ENCODE measurements at places on chromosomes 11 and 22.

DNA sequence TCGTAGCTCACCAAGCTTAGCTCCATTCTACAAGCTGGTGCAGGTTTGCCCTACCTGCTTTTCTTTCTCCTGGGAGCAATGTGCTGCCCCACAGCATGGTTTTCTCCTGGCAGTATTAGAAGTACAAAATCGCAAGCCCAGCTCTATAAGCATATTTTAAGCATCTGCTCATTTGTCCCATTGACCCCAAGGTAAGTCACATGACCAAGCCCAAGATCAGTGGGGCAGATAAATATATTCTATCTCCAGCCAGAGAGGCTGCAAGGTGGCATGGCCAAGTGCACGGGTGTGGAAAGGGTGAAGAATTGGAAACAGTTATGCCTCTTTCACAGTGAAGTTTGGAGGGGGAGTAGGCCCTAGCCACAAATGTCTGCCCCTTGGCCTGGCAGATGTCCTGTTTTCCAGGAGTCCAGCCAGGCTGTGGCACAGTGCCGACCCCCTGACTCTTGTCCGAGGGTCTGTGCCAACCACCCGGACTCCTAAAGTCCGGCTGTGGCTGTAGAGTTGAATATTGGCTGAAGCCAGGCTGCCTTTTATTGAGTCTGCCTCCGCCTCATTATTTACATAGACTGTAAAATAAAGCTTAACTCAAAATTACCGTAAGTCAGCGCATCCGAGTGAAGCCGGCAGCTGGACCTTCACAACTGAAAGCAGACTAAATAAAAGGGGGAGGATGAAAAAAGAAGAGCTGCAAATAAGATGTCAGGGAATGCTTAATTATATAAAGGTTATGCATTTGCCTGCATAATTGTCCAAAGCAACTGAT, 165.7 kb downstream of the COMMD9 start:
- no peak for DNase-seq

- DNase-seq, result no peak
Measured at GRCh38 chr11:98895936-98896335, 124.8 kb upstream of the CNTN5 start.

- DNase-seq, result no peak
Measured at GRCh38 chr11:68312780-68313573, 586 bp downstream of the LRP5 start.

DNA sequence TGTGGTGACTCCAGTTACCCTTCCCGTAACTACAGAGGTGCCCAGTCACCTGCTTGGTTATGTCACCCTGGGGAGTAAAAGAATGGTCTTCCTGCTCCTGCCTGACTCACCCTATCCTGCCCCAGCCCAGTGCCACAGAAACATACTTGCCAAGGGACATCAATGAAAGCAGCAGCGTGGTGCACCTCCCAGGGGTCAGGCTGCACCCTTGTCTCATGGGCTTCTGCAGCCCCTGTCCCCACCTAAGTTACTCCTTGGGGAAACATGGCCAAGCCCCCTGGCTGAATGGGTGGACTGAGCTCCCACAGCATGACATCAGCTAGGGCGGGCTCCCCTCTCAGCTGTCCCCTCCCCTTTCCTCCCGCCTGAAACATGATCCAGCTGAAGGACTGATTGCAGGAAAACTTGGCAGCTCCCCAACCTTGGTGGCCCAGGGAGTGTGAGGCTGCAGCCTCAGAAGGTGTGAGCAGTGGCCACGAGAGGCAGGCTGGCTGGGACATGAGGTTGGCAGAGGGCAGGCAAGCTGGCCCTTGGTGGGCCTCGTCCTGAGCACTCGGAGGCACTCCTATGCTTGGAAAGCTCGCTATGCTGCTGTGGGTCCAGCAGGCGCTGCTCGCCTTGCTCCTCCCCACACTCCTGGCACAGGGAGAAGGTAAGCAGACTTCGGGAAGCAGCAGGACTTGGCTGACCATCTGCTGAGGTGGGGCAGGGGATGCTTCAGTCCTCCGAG, at the start of gene HTR3A:
TSS of gene HTR3A (plus strand) at position 368 of the 730 bp plus-strand sequence. CDS start at position 586, 218 bp downstream.
- DNase-seq, result no peak

- DNase-seq, result no peak
Measured at GRCh38 chr22:49255154-49255553, 572.5 kb downstream of the BRD1 start.

DNA sequence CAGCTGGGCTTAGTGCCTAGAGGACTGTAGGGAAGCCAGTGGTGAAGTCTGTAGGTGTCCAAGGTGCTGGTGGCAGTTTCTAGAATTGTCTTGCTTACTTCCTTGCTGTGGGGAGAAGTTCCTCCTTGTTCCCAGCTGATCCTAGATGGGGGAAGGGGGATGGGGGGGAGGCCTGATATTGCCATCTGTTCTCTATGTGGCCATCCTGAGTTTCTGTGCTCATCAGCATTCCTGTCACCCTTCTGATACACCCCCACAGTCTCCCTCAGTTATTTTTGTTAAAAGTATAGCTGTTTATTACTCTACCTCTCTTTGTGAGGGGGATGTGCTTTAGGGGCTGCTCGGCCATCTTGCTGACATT, 36.5 kb downstream of the MADD start:
- no peak for DNase-seq

DNA sequence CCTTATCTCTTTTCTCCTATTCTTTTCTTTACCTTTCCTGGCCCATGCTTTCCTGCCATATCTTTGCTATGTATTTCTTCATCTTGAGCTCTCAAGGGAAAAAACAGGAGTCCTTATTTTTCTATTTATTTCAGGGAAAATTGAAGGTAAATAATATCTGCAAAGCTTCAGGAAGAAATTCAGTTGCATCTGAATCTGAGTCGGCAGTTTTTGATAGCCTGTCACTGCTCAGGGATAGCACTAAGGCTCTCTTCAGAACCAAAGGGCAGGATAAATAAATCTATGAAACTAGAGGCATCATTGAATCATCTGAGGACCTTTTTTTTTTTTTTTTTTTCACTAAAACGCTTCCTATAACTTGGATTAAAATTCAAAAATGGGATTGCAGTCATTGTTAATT, 288.9 kb downstream of the TMEM135 start:
- no peak for DNase-seq

GRCh38 chr11:1967641-1968225, 20.6 kb downstream of the MRPL23 start:
- no peak for DNase-seq

DNA sequence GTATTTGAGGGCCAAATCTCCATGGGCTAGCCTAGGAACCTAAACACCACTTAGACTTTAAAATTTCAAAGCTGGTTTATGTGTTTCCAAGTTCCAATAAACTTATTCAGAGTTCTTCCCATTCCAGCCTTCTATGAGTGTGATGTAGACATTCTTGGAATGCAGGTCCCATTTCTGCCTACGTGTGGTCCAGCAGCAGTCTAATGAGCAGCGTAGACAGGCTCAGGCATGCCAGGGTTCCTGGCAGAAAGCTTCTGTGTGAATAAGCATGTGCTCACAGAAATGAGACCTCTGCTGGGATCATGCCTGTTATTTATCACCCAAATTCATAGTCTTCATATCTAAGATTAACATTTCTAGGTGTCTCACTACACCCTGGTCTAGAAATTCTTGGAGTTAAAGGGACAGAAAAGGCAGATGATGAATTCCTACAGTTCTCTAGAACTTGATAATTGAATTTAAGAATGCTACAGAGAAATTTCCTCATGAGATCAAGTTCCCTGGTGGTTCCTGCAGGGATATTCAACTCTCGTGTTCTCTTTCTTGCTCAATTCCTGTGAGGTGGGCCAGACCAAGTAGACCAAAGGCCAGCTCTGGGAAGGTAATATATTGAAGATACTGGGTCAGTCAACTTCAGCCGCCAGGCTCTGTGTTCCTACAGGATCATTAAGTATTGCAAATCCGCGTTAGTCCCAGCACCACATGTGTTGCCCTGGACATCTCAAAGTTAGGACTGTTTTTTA, 17.6 kb downstream of the RNF185 start:
- no peak for DNase-seq

GRCh38 chr22:37284805-37285355, 2.6 kb downstream of the CYTH4 start:
- DNase-seq, result no peak

- no peak for DNase-seq
Measured at GRCh38 chr11:97557399-97557798, 1167.6 kb downstream of the JRKL start.

DNA sequence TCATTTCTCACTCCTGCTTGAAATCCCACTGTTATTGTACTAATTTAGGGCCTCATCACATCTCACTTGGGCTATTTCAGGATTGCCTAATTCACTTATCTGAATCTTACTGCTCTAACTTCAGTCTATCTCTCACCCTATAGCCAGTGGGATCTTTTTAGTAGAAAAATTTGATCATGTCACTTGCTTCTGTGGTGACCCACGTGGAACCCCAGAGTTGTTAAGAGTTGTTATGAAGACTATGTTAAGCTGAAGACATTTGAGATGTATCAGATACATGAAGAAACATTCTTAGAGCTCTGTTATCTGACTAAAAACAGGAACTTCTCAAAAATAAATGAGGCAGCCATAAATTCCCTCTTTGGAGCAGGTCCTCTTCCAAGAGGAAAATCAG, 1375.6 kb upstream of the TENM4 start:
- DNase-seq, result no peak

DNA sequence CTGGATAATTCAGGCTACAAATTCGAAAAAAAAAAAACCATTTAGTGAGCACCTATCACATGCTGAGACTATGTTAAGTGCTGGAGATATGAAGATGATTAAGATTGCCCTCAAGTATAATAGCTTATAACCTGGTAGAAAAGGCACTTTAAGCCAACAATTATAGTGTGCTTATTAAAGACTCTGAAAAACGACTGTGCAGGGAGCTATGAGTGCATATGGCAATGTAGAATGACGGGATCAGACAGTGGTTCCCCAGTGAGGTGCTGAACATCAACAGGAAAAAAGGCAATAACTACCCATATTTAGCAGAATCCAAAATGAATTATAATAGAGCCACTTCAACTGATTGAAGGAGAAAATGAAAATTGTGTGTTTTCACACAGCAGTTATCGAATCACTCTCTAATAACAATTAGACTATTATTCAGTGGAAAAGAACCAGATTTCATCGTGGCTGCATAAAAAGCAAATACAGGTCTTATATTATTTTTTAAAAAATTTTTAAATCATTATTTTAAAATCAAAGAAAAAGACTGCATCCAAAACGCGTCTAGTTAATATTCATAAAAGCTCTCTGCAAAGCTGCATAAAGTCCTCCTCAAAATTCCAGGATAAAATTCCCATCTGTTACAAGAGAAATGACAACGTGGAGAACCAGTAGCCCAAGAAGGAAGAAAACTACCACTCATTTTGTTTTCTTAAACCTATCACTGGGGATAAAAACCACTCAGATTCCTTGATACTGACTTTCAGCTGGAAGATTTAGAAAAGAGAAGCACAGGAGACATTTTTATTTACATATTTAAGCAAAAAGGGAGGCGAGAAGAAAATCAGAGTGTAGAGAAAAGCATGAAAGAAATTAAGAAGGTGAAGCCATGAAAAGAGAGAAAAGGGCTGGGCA, 1.1 kb downstream of the MTMR2 start:
- DNase-seq, result no peak

- DNase-seq, result no peak
Measured at GRCh38 chr11:67506426-67507051, 1.4 kb upstream of the PITPNM1 start.

- DNase-seq, result no peak
Measured at GRCh38 chr11:128872594-128872993, 5.5 kb upstream of the KCNJ1 start.

- DNase-seq, result no peak
Measured at GRCh38 chr11:62024936-62025486, 57.6 kb upstream of the FTH1 start.

DNA sequence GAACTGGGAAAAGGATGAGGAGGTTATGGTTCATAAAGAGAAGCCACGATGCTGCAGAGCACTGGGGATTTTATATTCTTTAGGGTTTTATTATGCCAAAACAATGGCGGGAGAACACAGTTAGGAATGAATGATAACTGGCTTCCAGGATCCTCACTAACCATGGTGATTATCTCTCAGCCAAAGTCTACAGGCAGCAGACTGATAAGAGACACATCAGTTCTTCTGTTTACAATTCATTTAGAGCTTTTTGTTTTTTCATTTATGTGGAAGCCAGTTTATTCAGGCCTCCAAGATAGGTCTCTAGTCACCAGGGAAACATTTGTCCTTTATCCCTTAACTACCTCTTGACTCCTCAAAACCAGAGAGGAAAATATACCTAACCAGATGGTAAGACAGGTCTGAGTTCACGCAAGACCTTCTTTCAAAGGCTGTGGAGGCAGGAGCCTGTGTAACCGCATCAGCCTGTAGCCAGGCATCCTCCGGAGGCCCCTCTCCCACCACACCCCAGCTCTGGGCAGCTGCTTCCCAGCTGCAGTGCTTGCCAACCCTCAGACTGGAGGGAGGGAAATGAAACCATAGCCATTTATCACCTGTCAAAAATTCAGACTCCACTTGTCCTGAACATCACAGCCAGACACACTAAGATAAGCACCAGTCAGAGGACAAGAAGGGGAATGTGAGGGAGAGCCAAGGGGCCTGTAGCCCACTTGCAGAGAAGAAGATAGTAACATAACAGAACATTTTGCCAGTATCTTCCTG, 57.2 kb upstream of the FAM181B start:
- DNase-seq, result no peak

- no peak for DNase-seq
Measured at GRCh38 chr11:100269516-100269915, 417.6 kb upstream of the ARHGAP42 start.
